ENCODE measurements at places on chromosomes 7 and 10.

- no peak for DNase-seq
Measured at GRCh38 chr10:71232089-71232998, 20.0 kb downstream of the UNC5B start.

- DNase-seq: peak; percentile 55
Measured at GRCh38 chr10:72875250-72876055, 18.1 kb upstream of the OIT3 start.

DNA sequence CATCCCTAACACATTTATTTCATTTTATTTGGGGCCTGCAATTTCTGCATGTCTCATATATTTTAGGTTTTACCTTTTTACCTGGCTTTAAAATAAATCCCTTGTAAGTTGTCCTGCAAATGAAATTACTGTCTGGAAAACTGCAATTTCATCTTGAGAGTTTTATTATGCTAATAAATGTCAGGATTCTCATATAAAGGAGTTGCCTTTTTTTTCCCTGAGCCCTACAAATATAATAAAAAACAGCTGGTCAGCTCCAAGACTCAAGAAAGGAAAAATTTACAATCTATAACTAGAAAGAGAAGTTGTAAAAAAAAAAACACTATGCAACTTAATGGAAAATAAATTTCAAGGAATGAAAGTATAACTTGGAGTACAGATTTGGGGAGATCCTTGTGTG is 108.7 kb downstream of the SH2D4B start:
- no peak for DNase-seq

GRCh38 chr10:4442296-4442695 is 383.7 kb upstream of the AKR1E2 start:
- DNase-seq: no peak

GRCh38 chr10:4371691-4372295 is 454.2 kb upstream of the AKR1E2 start:
- DNase-seq: no peak

- peak; percentile 4 for DNase-seq
Measured at GRCh38 chr7:49001610-49002033, 77.3 kb downstream of the CDC14C start.

DNA sequence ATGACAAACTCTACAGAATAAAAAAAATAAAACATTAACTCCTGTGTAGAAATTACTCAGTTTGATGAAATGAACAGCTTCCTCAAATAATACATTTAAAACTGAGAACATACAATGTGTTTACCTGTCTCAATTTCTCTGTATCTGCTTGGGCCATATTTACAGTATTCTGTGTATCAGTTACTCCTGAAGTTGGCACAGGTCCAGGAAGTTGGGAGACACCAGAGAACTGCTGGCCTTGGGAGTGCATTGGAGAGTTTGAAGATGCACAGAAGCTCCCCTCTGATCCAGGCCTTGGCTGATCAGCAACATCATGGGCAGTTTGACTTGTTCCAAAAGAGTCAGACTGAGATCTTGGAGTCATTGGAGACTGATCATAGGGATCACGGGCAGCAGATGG is 155.1 kb downstream of the GALNT11 start:
- DNase-seq: peak; percentile 3

DNA sequence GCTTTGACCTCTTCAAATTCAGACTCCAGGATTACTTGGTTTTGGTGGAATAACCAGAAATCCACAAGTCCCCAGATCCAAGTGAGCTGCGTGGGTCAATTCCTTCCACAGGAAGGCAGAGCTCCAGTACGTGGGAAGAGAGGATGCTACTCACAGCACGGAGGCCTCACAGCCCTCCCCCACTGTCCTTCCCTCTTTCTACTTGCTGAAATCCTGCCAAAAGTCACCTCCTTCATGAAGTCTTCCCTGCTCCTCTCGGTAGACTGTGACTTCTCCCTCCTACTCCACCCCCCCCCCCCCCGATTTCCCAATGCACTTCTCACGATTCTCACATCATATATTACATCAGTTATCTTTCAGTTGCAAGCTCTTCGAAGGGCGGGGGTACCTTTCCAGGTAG is 12.3 kb downstream of the CAMK2G start:
- no peak for DNase-seq

DNA sequence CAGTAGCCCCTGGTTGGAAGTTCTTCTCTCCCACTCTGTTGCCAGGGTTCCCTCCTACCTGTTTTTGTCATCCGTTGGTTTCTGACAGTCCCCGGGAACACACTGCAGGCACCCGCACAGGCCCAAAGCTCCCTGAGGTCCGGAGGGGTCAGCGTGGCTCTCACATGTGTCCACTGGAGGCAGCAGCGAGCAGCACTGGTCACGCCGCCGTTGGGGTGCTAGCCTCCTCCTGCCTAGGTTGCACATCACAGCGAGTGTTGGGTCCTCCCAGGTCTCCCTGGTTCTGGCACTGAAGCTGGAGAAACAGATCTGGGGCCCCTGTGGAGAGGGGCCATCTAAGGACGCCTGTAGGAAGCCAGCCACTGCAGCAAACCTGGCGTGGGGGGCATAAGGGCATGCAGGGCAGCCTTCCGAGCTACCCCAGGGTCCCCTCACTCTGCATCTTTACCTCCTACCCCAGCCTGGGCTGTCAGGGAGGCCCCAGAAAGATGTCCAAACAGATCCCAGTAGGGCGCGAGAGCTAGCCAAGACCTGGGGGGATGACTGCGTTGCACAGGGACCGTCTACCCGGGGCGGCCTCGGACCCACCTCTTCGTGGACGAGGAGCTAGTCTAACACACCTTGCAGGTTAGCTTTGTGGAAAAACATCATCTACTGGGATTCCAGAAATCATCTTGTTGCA is 28.9 kb downstream of the LRRC27 start:
- DNase-seq: peak; percentile 33

DNA sequence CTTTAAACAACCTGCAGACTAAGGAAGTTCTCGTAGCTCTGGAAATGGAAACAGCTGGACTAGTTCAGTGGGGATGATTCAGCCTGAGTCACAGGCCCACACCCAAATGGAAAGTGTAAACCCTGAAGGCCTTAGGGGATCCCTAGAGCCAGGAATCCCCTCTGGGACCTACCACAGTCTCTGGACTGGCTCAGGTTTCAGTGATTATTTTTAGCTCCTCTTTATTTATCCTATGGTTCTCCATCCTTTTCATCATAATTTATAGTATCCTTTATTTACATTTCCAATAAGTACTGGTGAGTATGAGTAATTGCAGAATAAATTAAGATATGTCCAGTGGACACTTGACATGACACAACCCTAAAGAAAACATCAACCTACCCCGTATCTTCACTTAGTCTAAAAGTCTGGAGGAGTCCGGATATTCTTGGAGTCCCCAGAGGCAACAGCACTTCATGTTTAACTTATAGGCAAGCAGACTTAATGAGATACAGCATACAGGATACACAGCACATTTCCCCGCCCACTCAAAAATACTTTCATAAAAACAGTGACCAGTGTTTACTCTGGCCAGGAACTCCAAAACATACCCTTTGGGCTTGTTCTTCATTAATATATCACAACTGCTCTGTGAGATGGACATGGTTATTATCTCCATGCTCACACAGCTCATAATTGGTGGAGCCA is 28.4 kb upstream of the SEMA3E start:
- DNase-seq: peak; percentile 95

DNA sequence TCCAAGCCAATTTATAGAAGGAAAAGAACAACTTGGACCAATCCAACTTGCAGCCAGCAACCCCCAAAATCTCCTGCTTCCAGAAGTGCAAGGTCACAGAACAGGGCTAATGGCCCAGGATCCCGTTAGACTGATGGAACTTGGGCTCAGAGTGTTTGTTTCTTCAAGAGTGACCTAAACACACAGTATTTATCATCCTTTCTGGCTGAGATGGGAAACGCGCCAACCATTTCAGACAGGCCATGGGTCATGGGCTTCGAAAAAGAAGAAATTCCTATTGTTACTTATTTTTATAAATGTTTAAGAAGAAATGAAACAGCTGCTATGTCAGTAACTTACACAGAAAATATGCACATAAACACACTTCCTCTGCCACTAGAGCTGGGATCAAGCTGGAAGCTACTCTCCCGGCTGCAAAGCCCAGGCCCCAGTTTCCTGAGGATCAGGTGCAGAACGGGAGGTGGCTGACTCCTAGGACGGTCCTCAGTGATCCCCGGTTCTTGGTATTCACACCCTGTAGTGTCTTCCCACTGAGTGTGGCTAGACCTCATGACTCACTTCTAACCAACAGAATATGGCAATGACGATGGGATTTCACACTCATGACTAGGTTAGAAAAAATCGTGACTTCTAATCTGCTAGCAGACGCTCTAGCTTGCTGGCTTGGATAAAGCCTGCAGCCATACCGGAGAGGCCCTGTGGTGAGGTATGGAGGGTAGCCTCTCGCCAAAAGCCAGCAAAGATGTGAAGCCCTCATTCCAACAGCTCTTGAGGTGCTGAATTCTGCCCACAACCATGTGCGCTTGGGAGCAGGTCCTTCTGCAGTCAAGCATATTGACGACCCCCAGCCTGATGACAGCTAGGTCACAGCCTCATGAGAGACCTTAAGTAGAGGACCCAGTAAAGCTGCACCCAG is 60.2 kb downstream of the CHST15 start:
- DNase-seq: peak; percentile 52

GRCh38 chr10:124166431-124167125 is 73.2 kb upstream of the CHST15 start:
- DNase-seq: no peak

DNA sequence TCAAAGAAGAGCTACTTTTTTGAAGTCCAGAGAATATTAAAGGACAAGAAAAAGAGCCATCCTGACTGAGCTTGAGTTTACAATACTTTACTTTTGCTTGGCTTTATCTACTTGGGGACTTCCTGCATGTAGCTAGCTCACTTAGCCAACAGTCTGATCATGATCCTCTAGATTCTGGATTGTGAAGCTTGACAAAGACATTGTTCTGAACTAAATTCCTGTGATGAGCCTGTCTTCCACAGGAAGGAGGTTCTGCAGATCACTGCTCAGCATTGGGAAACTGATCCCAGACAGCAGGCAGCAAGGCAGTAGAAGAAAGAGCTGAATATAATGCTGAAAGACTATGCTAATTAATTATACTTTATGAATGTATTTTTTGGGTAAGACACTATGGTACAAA is 296.4 kb downstream of the DGKB start:
- peak; percentile 63 for DNase-seq

GRCh38 chr7:31382722-31383121 is 42.2 kb upstream of the NEUROD6 start:
- peak; percentile 40 for DNase-seq

GRCh38 chr7:106143711-106144337 is 31.7 kb upstream of the SYPL1 start:
- no peak for DNase-seq

GRCh38 chr10:131354380-131354779 is 42.9 kb upstream of the TCERG1L start:
- DNase-seq: no peak

DNA sequence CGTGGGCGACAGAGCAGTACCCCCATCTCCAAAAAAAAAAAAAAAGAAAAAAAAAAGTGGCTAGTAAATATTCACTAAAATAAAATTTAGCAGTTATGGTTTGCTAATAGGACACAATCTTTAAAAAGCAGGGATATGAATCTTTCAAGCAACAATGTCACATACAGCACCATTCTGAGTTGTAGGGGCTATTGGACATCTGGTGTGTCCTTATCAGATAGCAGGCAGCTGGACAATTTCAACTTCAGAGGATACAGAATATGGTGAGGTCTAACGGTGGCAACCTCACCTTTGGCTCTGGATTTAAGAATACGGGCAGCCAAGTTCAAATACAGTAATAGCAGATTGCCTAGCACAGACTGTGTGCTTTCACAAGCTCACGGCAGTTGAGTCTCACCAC is 51.1 kb downstream of the SLC37A3 start:
- DNase-seq: no peak

DNA sequence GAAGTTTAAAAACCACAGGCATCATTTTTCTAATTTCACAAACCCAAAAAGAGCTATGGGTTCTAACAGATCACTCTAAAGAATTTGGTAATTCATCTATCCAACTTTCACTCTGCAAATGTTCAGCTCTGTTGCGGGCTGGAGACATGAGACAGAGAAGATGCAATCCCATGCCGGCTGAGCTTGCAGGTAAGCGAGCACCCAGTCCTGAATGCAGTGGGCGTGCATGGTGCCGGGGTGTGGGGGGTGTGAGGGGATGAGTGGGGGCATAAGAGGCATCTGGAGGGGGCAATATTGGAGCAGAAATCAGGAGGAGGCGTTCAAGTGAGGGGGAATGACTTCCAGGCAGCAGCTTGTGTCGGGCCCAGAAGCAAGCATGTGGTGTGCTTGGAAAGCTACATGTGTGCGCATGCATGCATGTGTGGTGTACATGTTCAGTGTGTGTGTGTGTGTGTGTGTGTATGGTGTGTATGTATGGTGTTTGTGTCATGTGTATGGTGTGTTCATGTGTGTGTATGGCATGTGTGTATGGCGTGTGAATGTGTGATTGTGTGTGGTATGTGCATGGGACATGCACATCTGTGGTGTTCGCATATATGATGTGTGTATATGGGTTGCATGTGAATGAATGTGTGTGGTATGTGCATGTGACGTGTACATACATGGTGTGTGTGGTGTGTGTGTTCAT is 172.9 kb downstream of the PRKCQ start:
- DNase-seq: no peak

- DNase-seq: no peak
Measured at GRCh38 chr7:48301201-48301600, 129.9 kb downstream of the ABCA13 start.

GRCh38 chr7:128322040-128322643 is 21.6 kb downstream of the RBM28 start:
- peak; percentile 53 for DNase-seq

DNA sequence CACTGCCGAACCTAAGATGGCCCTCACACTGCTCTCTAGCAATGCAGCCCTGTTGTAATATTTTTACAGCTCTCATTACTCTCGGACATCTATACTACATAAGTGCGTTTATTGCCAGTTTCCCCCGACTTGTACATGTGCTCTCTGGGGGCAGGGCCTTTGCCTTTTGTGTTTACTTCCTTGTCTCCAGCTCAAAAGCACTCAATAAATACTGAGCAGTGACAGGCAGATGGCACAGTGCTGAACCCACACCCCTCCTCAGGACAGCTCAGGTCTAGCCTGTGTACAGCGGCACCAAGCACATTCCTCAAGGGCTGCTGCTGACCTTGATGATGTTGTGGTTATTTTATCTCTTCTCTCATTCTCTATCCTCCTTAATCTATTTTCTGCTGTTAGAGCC is 68.0 kb upstream of the ELMO1 start:
- DNase-seq: no peak

GRCh38 chr7:2953099-2953498 is 90.6 kb downstream of the CARD11 start:
- no peak for DNase-seq

- no peak for DNase-seq
Measured at GRCh38 chr7:132263151-132263550, 313.1 kb downstream of the PLXNA4 start.

GRCh38 chr10:14332903-14333302 is 2.2 kb upstream of the FRMD4A start:
- DNase-seq: no peak

- DNase-seq: no peak
Measured at GRCh38 chr7:102431617-102432298, 1.6 kb upstream of the ORAI2 start.

- DNase-seq: peak; percentile 55
Measured at GRCh38 chr7:66211429-66211828, 6.3 kb downstream of the TPST1 start.

Data from ELR (cell line).